CD4-positive, alpha-beta T cell treated with Interleukin-21 for 1 hour (primary cell): ENCODE measurements at places on chromosomes 1 and 21.

DNA sequence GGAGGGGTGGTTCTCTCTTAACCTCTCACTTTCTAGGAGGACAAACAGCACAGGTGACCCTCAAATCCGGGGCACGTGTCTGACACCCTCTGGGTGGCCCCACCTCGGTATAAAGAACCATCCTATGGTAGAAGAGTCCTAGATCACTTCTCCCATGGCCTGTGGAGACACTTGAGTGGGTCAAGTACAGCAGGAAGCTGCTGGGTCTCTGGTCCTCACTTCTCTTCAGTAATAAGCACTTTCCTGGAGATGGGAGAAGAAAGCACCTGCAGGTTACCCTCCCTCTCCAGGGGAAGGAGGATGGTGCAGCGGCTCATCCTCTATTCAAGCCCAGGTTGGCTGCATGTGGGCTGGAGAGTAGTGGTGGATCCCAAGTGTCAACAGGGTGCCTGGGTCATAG, 17.0 kb downstream of the S100A7 start:
- DNase-seq: no peak

DNA sequence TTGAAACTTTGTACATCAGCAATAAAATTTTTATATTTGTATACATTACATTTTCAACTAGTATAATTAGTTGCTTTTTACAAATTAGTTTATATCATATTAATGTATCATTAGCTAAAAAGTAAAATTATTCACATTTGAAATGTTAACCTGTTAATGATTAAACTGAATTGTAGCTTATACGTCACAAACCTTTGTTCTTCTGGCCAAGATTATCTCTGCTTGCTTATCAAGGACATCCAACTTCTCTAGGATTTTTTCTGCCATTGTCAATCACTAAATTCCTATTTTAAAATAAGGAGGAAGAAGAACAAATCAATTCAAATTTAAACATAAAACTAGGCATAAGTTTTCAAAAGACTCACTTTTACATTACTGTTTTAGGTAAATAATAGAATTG, 7.8 kb downstream of the C1orf141 start:
- no peak for DNase-seq

GRCh38 chr21:37757606-37758376, 158.5 kb downstream of the KCNJ6 start:
- no peak for DNase-seq

DNA sequence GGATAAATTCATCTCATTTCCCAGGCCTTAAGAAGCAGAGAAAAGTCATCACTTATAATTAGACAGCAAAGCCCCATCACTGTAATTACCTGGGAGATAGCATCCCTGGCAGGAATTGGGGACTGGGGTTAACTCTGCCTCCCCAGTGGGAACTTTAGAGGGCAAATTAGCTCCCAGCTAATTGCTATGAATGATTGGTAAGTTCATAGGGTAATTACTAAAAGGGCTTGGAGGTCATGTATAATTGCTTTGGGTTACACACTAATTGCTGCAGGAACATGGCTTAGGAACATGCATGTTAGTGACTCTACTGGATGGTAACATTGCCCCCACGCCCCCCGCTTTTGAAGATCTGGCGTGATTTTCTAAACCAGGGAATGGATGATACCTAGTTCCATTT, 64.8 kb downstream of the UBE2T start:
- no peak for DNase-seq

DNA sequence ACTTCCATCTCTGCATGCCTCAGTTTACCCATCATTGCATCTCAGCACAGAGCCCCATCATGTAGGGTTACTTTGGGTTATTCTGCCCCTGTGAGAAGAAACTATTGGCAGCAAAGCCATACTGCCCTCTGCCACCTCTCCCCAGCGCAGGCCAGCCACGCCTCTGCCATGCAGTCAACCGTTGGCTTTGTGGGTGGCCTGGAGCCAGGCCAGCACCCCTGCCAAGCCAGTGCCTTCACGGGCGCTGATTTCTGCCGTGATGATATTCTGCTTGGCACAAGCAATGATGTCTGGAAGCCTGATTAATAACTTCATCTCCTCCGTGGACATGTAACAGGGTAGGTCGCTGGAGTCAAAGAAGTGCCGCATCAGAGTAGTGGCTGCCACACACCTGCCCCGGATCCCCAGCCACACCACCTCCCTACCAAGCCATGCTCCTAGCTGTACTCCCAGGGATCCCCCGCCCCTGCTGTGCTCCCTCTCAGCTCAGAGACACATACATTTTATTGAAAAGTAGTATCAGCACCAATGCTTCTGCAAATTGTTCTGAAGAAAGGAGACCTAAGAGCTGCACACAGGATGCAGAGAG, 15.0 kb upstream of the CEP85 start:
- DNase-seq: no peak

GRCh38 chr1:109816175-109816811, 52.6 kb upstream of the EPS8L3 start:
- DNase-seq: no peak

DNA sequence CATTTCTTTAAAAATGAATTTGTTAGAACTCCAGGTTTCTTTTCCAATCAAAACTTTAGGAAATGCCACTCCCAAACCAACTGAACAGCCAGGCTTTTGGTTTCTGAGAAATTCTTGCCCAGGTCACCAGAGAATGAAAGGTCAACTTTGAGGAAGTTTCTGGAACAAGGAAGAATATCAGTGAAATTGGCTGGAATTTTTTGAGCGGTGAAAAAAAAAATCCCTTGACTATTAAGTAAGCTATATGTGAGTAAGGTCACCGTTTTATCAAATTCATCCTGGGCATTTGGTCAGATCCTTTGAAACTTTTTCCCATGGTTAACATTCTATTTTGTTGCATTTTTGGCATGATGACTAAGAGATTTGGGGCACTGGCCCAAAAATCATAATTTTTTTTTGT, 469.3 kb downstream of the LTN1 start:
- DNase-seq: no peak

GRCh38 chr1:207040181-207040533, 7.6 kb upstream of the C1orf116 start:
- DNase-seq: no peak

DNA sequence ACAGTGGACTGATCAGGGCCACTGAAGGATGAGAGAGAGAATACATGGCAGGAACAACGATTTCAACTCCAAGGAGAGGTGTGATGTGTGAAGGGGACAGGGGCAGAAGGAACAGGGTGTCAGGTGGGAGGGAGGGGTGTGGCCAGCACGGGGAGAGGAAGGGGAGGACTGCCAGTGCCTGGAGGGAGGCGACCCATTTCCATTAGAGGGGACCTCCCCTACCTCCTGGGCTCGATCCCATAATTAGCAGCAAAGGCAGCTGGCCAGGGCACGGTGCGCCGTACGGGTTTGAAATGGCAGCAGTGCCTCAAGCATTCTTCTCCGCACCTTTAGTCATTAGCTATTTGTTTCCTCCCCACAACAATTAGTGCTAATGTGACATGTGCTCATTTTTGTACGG, 22.7 kb downstream of the CRYAA start:
- DNase-seq: no peak
